ENCODE measurements at places on chromosomes 2 and 18. TPM values are rescaled to one million over a fixed set of nuclear protein-coding genes. Genes with fewer than 3 reads are reported as not detected.

SLC8A1 gene
- total RNA-seq, result 0.17 TPM

CRYGD gene
- not detected for total RNA-seq

CACNB4 gene
- 0.19 TPM for total RNA-seq

FEV gene
- total RNA-seq, result not detected

IKZF2 gene
- 0.38 TPM for total RNA-seq

PDE11A gene
- 0.42 TPM for total RNA-seq

COL3A1 gene
- total RNA-seq, result 0.21 TPM

CRYGC gene
- total RNA-seq, result not detected

MTA3 gene
- 33.3 TPM for total RNA-seq

HOXD1 gene
- total RNA-seq, result 0.25 TPM

ATP8B1 gene
- total RNA-seq, result 7.6 TPM

ASIC4 gene
- 0.05 TPM for total RNA-seq

AMER3 gene
- total RNA-seq, result not detected

OTOF gene
- 0.06 TPM for total RNA-seq

C2orf66 gene
- not detected for total RNA-seq
